ENCODE measurements at places on chromosomes 1 and 21.

DNA sequence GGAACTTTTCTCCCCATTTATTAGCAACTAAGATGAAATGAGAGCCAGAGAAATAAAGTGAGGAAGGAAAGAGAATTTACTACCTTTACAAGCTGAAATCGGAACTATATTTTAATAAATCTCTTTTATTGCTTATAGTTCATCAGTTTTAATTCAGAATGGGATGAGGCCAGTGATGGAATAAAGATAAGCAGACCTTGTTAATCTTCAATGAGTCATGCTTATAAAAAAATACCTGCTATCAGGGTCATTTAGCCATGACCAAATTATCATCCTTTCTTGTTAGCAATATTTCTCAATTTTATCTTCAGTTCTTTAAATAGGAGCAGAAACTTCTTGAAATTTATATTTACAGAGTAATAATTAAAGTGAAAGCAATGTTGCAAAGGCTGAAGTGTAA, 26.1 kb downstream of the RGS4 start:
- no peak overlapping the region for H3K4me3 ChIP-seq

DNA sequence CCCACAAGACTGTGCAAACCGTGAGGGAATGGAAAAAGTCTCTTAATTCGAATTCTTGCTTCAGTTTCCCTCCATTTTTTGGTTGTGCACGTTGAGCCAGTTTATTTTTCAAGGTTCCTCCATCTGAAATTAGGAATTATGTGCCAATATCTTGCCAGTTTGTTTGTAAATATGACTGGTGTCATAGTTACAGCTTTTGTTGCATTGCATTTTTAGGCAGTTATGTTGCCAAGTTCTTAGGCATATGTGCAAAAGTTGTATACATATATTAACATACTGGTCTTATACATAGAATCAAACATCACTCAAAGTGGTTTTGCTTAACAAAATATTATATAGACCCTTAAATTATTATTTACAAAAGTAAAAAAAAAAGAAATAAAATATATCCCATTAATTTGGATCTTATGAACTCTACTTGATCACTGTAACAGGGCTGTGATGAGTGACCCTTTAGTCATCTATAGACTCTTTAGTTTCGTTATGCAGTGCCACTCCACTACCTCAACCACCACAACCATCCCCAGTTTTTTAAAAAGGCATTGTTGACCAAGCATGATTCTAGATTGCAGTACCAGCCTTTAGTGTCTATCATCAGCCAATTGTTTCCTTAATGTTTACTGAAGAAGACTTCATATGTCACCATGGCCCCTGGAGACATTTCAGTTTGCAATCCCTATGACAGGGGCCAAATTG, 20.9 kb upstream of the DYNLT5 start:
- peak; percentile 13 for DNase-seq
- H3K27ac ChIP-seq: no peak overlapping the region
- H3K27me3 ChIP-seq: 0 out of 2 replicates have a peak, but pooled peaks cover 13% of the 10 kb centered on the region
- no peak overlapping the region for H3K4me3 ChIP-seq
- peaks cover 18% of the 10 kb centered on the region for H3K4me1 ChIP-seq

- no peak overlapping the region for H3K27ac ChIP-seq
- peaks cover 30% of the 10 kb centered on the region for H3K4me1 ChIP-seq
- no peak overlapping the region for H3K4me3 ChIP-seq
- H3K27me3 ChIP-seq: no peaks in the 10 kb centered on the region
- H3K36me3 ChIP-seq: no peaks in the 10 kb centered on the region
These were observed 57.4 kb upstream of the CAMK1G start for GRCh38 chr1:209526137-209526536.

DNA sequence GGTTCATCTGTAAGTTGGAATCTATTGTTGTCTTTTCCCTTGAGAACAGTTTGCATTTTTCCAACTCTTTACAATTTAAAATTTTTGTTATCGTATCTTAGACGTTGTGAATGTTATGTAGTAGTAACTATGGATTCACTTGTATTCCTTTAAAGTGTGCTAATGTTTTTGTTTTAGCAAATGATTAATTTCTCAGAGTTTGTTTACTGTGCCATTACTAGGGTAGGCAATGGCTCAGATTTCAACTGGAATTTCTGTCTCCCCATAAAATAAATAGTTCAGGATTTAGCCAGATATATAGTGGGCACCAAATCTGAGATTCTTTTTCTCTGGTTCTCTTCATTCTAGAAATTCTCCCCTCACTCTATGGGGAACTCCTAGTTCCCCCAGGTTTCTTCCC, 896.5 kb downstream of the PLA2G4A start:
- H3K36me3 ChIP-seq: no peaks in the 10 kb centered on the region
- no peaks in the 10 kb centered on the region for H3K27me3 ChIP-seq
- DNase-seq: no peak
- H3K4me1 ChIP-seq: no peaks in the 10 kb centered on the region
- H3K27ac ChIP-seq: no peak overlapping the region

GRCh38 chr1:150511551-150511950, 3.6 kb downstream of the ECM1 start:
- H3K4me3 ChIP-seq: no peak overlapping the region
- no peaks in the 10 kb centered on the region for H3K36me3 ChIP-seq
- H3K4me1 ChIP-seq: peaks cover 18% of the 10 kb centered on the region
- DNase-seq: no peak

- peak overlapping the region; percentile 28 for H3K27ac ChIP-seq
- H3K36me3 ChIP-seq: no peaks in the 10 kb centered on the region
- H3K27me3 ChIP-seq: no peaks in the 10 kb centered on the region
- peaks cover 37% of the 10 kb centered on the region for H3K4me1 ChIP-seq
- DNase-seq: no peak
These were observed 31.1 kb downstream of the ZC3H11B start for GRCh38 chr1:219581766-219582165.

DNA sequence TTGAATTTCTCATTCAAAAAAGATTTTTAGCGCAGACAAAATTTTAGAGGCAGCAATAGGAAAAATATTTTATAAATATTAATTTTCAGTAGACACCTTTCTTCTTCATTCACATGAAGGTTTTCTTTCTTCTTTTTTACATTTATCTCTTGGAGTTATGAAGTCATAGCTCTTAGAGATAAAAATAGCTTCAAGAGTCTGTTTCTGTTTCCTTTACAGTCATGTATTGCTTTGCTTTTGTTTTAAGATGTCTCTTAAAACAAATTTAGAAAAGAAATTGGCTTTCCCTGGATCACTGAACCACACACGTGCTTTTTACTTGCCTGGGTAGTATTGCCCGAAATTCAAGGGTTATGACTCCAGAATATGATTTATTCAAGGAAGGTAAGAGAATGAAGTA, 369.9 kb upstream of the LRRC7 start:
- H3K4me1 ChIP-seq: no peaks in the 10 kb centered on the region
- H3K4me3 ChIP-seq: no peak overlapping the region
- H3K36me3 ChIP-seq: no peaks in the 10 kb centered on the region
- H3K27ac ChIP-seq: no peak overlapping the region
- DNase-seq: no peak

DNA sequence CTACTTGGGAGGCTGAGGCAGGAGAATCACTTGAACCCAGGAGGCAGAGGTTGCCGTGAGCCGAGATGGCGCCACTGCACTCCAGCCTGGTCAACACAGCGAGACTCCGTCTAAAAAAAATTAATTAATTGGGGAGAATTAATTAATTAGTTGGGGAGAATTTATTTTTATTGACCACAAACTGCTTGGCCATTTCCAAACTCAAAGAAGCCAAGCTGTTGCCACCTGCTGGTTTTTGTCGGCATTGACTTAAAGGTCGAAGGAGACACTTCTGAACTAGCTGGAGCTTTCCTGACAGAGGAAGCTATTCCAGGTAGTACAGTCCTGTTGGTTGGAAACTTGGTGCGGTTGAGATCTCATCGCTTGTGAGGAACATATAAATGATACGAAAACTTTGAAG, 13.1 kb downstream of the MAP1LC3C start:
- H3K4me1 ChIP-seq: peaks cover 27% of the 10 kb centered on the region
- H3K27me3 ChIP-seq: no peaks in the 10 kb centered on the region
- peak; percentile 79 for DNase-seq
- H3K27ac ChIP-seq: no peak overlapping the region

DNA sequence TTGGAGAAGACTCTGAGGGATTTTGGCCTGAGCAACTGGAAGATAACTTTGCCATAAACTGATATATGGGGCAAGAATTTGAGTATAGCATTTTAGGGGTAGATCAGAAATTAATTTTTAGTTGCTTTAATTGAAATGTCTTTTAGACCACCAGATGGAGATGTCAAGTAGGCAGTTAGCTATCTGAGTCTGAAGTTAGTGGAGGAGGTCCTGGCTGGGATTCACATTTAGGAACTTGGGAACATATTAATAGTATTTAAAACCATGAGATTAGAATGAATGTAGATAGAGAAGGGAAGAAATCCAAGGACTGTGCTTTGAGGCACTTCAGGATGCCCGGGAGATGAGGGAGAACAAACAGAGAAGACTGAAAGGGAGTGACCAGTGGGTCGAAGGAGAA, 32.6 kb downstream of the SLC44A3 start:
- DNase-seq: no peak
- H3K4me3 ChIP-seq: no peak overlapping the region
- peak overlapping the region; percentile 97 for H3K27ac ChIP-seq
- peaks cover 52% of the 10 kb centered on the region for H3K4me1 ChIP-seq
- H3K27me3 ChIP-seq: no peaks in the 10 kb centered on the region

DNA sequence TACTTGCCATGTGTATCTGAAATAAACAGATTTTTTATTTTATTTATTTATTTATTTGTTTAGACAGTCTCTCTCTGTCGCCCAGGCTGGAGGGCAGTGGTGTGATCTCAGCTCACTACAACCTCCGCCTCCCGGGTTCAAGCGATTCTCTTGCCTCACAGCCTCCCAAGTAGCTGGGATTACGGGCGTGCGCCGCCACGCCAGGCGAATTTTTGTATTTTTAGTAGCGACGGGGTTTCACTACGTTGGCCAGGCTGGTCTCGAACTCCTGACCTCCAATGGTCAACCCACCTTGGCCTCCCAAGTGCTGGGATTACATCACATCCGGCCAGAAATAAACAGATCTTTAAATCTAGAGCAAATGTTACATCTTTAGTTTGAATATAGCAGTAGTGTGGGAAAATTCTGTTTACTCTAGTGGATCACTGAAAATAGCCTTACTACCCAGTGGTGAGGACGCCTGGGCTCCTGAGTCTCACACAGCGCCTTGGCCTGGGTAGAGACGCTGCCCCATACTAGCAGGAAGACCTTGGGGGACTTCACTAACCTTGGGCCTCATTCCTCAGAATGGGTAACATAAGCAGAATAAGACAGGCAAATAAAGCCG, 709 bp downstream of the GART start:
- DNase-seq: peak; percentile 30
- H3K4me3 ChIP-seq: peak overlapping the region; percentile 94
- H3K36me3 ChIP-seq: peaks cover 28% of the 10 kb centered on the region
- H3K27me3 ChIP-seq: no peaks in the 10 kb centered on the region

DNA sequence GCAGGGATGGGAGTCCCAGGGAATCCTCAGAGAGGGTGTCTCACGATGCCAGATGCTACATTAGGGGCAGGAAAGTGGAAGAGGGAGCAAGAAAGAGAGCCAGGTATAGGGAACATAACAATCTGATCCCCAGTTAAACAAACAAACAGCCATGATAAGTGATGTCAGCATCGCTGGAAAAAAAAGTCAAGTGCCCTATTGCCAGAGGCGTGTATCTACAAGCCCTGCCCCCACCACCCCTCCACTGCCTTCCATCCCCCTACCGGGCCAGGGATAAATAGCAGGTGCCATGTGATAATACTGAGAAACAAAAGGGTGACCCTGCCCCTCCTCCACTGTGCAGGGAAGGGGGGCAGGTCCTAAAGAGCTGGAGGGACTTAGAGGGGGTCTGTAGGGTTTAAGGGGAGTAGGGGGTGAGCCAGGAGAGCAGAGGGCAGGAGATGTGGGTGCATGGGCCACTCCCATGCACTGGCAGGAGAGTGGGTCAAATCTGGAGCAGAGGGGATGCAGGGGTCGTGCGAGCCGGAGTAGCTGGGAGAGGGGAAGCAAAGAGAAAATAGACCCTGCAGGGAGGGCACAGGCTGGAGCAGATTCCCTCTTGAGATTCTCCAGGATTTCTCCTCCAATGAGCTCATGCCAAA, 3.4 kb downstream of the SLC26A9 start:
- peaks cover 38% of the 10 kb centered on the region for H3K27me3 ChIP-seq
- H3K4me3 ChIP-seq: no peak overlapping the region
- H3K27ac ChIP-seq: no peak overlapping the region
- H3K36me3 ChIP-seq: no peaks in the 10 kb centered on the region

GRCh38 chr21:34583926-34584563, 30.9 kb downstream of the RCAN1 start:
- H3K4me3 ChIP-seq: no peak overlapping the region
- peaks cover 9% of the 10 kb centered on the region for H3K4me1 ChIP-seq
- DNase-seq: no peak

DNA sequence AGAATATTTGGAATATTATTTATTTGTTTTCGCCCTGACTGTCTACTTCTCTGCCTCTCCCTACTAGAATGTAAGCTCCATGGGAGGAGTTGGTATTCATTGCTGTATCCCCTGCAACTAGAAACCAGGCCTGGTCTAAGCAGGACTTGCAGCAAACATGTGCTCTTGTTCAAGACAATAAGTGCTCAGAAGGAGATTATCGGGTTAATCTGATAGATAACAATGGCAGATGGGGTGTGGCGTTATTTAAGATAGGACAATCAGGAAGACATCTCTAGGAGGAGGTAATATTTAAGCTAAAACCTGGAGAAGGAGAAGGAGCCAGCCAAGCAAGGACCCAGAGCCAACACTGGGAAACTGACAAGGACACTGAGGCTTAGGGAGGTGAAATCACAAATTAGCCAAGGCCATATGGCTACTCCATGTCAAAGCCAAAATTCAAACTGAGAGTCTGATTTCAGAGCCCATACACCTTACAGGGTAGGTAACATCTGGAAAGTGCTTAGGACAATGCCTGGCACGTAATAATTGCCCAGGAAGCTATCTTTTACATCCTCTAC, 41.5 kb downstream of the STYXL2 start:
- H3K4me3 ChIP-seq: no peak overlapping the region
- no peak for DNase-seq
- no peak overlapping the region for H3K27ac ChIP-seq
- no peaks in the 10 kb centered on the region for H3K27me3 ChIP-seq

- H3K4me1 ChIP-seq: no peaks in the 10 kb centered on the region
- no peak for DNase-seq
- H3K27me3 ChIP-seq: peaks cover 92% of the 10 kb centered on the region
- no peak overlapping the region for H3K4me3 ChIP-seq
- H3K36me3 ChIP-seq: no peaks in the 10 kb centered on the region
These were observed 561.1 kb downstream of the NPHP4 start for GRCh38 chr1:5430911-5431697.

GRCh38 chr1:54359393-54360162, 46.6 kb downstream of the SSBP3 start:
- H3K4me3 ChIP-seq: no peak overlapping the region
- H3K4me1 ChIP-seq: no peaks in the 10 kb centered on the region
- no peaks in the 10 kb centered on the region for H3K27me3 ChIP-seq
- no peaks in the 10 kb centered on the region for H3K36me3 ChIP-seq
- H3K27ac ChIP-seq: no peak overlapping the region

Data from PC-3 (cell line).